Glutamatergic neuron (in vitro differentiated cells): ENCODE measurements at places on chromosomes 16 and 17. TPM values are rescaled to one million over a fixed set of nuclear protein-coding genes. Genes with fewer than 3 reads are reported as not detected.

HS3ST2 gene
- 32.5 TPM for total RNA-seq

ST3GAL2 gene
- 134 TPM for total RNA-seq

EPOP gene
- total RNA-seq: 2.0 TPM

FBF1 gene
- total RNA-seq: 110 TPM

MYL11 gene
- not detected for total RNA-seq

CCDC40 gene
- total RNA-seq: 25.3 TPM

ST6GALNAC1 gene
- not detected for total RNA-seq

TNP2 gene
- not detected for total RNA-seq

ACACA gene
- 145 TPM for total RNA-seq

GRIN2C gene
- 0.12 TPM for total RNA-seq

SP2 gene
- total RNA-seq: 17.8 TPM
